Kidney capillary endothelial cell (primary cell): ENCODE measurements at places on chromosomes 4 and X.
A peak's percentile ranks its signal among the peaks of the same experiment; 100 is the strongest.

GRCh38 chr4:10460313-10461047, 3.3 kb upstream of the ZNF518B start:
- no peak for DNase-seq

GRCh38 chr4:32790803-32791202, 2070.6 kb downstream of the PCDH7 start:
- no peak for DNase-seq

DNA sequence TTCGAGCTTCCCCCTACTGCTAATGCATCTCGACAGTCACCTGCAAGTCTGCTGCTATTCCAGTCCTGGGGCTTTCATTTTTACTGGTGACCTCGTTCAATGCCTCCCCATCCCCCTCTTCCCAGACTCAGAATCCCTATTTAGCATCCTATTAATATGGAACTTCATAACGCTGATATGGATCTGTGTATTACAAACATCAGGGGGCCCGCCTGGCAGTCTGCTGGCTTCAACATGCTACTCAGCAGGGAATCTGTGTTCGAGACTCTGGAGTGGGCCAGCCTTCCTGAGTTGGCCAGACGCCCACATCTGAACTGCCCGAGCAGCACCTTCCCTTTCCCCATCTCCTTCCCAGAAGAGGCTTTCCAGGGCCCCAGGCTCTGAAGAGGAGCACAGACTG, 173.9 kb upstream of the PPARGC1A start:
- DNase-seq = no peak

DNA sequence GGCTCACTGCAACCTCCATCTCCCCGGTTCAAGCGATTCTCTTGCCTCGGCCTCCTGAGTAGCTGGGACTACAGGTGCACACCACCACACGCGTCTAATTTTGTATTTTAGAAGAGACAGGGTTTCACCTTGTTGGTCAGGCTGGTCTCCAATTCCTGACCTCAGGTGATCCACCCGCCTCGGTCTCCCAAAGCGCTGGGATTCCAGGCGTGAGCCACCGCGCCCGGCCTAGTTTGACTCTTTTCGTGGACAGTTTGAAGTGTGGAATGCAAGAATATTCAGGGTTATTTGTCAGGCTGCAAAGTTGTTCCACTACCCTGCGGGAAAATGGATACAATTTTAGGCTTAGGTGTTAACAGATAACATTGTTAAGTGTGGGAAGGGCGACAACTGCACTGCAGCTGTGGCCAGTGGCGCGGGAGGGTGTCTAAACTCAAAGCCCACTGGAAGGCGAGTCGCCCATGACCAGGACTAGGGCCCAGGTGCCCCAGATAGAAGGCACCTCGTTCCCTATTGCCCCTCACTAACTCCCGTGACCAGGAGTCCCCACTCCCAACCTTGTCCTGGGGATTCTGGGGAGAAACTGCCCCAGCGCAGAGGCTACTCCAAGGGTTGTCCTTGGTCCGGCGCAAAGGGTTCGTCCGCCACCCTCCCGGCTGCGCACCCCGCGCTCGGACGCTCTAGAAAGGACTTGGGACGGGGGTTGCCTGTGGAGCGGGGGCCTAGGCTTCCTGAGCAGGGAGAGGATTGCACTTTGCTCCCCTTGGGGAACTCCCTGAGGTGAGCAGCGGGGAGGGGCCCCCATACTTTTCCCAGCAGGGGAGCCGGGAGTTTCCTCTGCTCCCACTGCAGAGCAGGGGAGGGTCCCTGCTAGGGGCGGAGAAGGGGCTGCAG, 1.1 kb upstream of the CD99 start:
- DNase-seq = no peak

- DNase-seq = no peak
These were observed 1756.9 kb upstream of the TENM3 start for GRCh38 chr4:180486342-180486741.

DNA sequence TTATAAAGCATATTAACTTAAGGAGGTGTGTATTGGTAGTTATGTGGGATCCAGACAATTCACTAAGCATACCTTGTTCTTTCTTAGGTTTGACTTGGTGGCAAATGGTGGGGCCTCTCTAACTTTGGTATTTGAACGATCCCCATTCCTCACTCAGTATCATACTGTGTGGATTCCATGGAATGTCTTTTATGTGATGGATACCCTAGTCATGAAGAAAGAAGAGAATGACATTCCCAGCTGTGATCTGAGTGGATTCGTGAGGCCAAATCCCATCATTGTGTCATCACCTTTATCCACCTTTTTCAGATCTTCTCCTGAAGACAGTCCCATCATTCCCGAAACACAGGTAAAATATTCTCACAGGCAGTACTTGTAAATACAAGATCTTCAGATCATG, 186.4 kb downstream of the DCTD start:
- DNase-seq = no peak

- DNase-seq = no peak
These were observed 36.5 kb downstream of the SLC7A11 start for GRCh38 chr4:138205531-138206233.

- DNase-seq = peak; percentile 11
These were observed 881.6 kb downstream of the PCDH18 start for GRCh38 chr4:136650541-136651277.

DNA sequence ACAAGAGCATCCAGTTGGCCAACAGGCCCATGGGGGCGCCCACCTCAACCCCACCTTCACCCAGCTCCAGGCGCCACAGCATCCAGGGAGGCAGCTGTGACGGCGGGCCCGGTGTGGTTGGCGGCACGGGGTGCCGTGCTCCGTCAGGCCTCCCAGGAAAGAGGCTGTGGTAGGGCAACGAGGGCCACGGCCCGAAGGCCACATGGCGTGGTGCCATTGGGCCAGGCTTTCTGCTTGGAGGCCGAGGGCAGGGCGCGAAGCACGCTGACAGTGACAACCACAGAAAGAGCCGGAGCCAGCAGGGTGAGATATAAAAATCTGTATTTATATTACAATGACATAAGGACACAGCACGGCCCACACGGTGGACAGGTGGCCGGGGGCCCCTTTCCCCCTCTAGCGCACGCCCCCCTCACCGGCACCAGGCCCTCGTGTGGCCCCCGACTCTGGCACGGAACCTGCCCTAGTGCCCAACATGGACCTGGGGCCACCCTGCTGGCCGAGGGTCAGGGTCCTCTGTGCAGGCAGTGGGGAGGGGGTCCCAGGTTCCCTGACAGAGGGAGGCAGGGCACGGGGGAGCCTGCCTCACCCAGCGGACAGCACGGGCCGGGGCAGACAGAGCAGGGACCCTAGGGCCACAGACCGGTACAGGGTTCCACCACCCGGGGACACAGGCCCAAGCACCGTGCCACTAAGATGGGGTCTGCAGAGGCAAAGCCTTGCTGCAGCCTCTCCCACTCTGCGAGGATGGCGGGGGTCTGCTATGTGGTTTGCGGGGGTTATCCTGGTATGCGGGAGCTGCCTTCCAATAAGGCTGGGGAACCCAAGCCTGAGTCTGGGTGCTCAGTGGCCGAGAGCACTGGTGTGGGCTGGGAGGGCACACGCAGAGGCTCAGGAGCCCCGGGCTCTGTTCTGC, 5.5 kb upstream of the HAUS3 start:
- DNase-seq = no peak

- DNase-seq = peak; percentile 7
These were observed 61.9 kb upstream of the ZCCHC13 start for GRCh38 chrX:74242050-74242449.

DNA sequence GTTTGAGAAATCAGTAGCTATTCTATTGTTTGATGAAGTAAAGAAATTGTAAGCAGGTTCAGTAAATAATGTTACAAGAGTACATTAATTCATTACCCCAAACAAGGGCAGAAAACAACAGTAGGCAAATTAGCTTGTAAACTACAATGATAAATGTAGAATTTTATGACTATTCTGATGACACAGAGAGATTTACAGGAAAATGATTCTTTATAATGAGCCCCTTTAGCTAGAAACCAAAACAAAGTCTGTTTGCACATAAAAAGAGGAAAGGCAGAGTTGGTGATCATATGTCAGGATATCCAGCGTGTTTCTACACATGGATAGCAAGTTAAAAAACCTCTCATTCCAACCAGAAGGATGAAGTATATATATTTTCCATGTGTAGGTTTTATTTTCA, 204.8 kb downstream of the CFAP299 start:
- no peak for DNase-seq

- no peak for DNase-seq
These were observed 17.8 kb downstream of the PDK3 start for GRCh38 chrX:24482823-24483415.

DNA sequence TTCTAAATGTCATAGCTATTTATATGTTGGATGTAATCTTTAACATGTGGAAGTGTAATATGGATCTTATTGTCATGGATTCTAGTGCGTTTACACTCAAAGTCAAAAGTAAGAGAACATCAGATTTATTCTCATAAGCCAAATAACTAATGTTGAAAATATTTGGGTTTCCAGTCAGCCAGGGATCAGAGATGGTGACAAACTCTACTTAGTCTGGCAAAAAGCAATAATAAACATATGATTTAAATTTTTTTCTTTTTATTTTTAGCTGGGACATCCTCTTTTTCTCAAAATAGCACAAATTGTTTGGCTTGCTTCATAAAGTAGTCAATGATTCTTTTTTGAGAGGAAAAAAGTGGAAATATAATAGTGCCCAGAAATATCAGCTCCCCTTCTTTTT, 392.3 kb downstream of the ARHGAP24 start:
- DNase-seq = no peak

GRCh38 chrX:119826399-119826959, 26.3 kb downstream of the UPF3B start:
- peak; percentile 48 for DNase-seq

- no peak for DNase-seq
These were observed 2185.1 kb upstream of the TENM3 start for GRCh38 chr4:180057891-180058671.

- DNase-seq = no peak
These were observed 35.7 kb upstream of the CDS1 start for GRCh38 chr4:84547211-84547610.

DNA sequence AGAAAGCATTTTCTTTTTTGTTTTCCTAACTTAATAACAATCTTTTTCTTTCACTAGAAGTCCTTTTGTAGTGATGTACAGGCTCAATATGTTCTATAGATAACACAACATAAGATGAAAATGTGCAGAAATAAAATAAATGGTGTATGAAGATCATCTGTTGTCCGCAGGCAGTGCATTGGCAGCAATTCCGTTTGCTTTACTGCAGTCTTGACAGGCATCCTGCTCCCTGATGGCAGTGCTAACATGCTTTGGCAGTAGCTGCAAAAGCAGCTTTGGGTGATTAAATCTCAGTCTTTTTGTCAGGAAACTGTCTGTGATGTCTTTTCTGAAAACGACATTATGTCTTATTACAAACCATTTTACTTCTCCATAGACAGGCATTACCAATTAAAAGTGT, 131.4 kb downstream of the TRAM1L1 start:
- DNase-seq = no peak

- DNase-seq = no peak
These were observed 88.3 kb downstream of the TRAPPC11 start for GRCh38 chr4:183747380-183747779.

- DNase-seq = no peak
These were observed 156.0 kb downstream of the DEFB131A start for GRCh38 chr4:9600246-9600645.

DNA sequence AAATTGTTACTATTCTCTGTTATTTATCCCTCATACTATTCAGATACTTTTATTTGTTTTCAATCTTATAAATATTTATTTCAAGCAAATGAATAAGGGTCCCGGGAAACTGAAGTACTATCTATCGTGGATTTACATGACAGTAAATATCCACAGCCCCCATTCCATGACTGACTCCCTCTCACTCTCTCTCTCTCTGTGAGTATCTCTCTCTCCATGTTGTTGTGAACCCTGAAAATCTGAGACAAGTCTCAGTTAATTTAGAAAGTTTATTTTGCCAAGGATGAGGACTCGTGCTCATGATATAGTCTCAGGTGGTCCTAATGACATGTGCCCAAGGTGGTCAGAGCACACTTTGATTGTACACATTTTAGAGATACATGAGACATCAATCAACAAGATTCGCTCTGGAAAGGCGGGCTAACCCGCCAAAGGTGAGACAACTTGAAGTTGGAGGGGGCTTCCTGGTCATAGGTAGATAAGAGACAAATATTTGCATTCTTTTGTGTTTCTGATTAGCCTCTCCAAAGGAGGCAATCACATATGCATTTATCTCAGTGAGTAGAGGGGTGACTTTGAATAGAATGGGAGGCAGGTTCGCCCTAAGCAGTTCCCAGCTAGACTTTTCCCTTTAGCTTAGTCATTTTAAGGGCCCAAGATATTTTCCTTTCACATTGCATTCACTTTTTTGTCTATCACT, 986.4 kb downstream of the NLGN4X start:
- no peak for DNase-seq

DNA sequence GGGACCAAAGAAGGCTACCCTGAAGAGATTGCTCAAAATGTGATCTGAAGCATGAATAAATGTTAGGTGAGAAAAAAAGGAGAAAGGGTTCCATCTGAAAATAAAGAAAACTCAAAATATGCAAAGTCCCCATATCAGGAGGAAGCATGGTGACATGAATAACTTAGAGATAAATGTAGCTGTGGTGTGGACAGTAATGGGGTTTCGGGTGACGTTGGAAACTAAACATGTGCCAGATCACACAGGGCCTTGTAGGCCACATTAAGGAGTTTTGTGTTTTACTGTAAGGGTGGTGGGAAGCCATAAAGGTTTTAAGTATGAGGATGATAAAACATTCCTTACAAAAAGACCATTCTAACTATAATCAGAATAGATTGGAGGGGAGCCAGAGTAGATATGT, 40.3 kb upstream of the ACSL4 start:
- no peak for DNase-seq

DNA sequence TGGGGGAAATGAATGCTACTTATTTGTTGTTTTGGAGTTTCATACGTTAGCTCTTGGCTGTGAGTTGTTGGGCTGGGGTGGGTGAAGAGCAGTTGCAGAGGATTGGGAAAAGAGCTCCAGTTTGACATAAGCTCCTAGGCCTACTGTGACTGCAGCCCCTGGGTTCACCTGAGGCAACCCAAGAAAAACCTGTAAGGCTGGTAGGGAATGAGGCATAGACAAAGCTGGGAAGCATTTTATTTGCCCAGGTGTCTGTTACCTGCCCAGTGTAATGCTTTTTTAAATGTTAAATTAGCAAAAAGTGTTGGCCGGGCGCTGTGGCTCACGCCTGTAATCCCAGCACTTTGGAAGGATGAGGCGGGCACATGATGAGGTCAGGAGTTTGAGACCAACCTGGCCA, 160.0 kb downstream of the FHIP1A start:
- no peak for DNase-seq

DNA sequence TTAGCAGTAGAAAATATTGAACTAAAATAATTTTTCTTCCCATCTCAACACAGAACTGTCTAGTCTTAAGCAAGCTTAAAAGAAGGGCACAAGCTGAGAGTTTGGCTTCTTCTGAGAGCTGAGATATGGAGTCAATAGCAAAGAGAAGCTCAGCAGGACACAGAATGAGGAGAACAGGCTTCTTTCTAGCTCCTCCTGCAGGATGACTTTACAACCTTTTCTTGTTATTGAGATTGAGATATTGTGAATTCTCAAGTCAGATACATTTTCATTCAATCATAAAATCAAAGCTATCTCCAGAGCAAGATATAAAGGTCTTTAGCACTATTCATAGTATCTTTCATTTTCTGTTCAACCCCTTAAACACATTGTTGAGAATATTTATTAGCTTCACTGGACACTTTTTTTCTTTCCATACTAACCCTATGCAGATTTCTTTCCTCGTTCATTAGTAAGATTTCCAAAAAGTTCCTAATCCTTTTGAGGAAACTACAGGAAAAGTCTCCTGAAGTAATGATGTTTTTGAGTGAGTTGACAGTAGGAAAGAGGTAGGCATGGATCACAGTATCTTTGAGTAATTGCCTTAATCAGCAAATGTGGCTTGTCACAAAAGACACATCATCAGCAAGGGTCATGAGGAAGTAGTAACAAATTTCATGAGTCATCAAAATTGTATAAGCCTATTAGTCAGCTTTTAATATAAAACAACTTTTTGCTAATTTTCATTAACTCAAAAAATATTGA, 17.8 kb upstream of the CXCL3 start:
- DNase-seq = no peak
